ENCODE measurements at places on chromosomes 6 and 20. TPM values are rescaled to one million over a fixed set of nuclear protein-coding genes. Genes with fewer than 3 reads are reported as not detected.

Gene BNIP5
- not detected for polyA plus RNA-seq

- DNase-seq: no peak
Measured at GRCh38 chr20:34055290-34055689, 56.8 kb downstream of the EIF2S2 start.

Gene SCRT2
- not detected for polyA plus RNA-seq

Gene LCA5
- polyA plus RNA-seq: 0.34 TPM

All from foreskin keratinocyte (primary cell).